ENCODE measurements at places on chromosomes 12 and 14. TPM values are rescaled to one million over a fixed set of nuclear protein-coding genes. Genes with fewer than 3 reads are reported as not detected.

The SERPINA10 gene
- total RNA-seq: not detected

The HOTAIR gene
- not detected for total RNA-seq

DNA sequence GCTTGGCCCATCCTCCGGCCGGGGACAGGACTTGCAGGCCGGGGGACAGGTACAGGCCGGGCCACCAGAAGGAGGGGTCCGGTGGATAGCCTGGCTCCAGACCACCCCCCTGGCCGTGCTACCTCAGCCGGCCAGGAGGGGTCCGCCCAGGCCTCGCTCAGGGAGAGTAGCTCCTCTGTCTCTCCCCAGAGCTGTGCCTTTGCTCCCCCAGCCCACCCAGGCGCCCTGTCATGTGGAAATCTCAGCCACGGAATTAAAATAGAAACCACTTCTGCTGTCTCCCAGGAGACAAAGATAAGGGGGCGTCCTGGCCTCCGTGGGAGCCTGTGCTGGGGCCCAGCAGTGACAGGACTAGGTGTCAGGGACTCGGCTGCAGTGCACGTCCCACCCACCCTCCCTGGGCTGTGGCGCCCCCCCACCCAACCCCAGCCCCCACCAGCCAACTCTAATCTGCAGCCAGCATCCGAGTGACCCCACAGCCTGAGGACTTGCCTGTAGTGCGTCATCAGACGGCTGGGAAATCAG is 3.3 kb upstream of the CRIP2 start:
- H3K4me3 ChIP-seq: no peak overlapping the region
- DNase-seq: no peak
- H3K27ac ChIP-seq: no peak overlapping the region
- peaks cover 23% of the 10 kb centered on the region for H3K27me3 ChIP-seq
- H3K4me1 ChIP-seq: peaks cover 26% of the 10 kb centered on the region

- no peaks in the 10 kb centered on the region for H3K4me1 ChIP-seq
- H3K27ac ChIP-seq: no peak overlapping the region
- no peaks in the 10 kb centered on the region for H3K27me3 ChIP-seq
- DNase-seq: no peak
Measured at GRCh38 chr14:92626041-92626440, 112.5 kb downstream of the RIN3 start.

DNA sequence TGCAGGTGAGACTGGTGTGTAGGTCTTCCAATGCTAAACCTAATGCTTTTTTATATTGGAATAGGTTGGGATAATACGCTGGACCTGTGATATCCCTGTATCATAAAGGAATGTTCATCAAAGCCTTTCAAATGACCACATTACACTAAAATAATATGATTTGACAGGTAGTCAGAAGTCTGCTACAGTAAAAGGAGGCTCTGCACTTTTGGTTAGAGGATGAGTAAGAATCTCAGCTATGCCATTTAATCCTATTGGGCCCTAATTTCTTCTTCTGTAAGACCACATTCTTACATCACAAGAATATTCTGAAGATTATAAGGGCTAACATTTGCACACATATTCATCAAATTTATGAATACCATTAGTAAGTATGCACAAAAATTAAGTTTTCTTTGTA is 250.5 kb upstream of the FLRT2 start:
- no peak overlapping the region for H3K27ac ChIP-seq
- no peak for DNase-seq
- H3K4me1 ChIP-seq: no peaks in the 10 kb centered on the region
- no peaks in the 10 kb centered on the region for H3K27me3 ChIP-seq

- no peaks in the 10 kb centered on the region for H3K27me3 ChIP-seq
- no peak overlapping the region for H3K27ac ChIP-seq
- peaks cover 4% of the 10 kb centered on the region for H3K36me3 ChIP-seq
Measured at GRCh38 chr14:93212432-93212831, 5.4 kb downstream of the UBR7 start.

DNA sequence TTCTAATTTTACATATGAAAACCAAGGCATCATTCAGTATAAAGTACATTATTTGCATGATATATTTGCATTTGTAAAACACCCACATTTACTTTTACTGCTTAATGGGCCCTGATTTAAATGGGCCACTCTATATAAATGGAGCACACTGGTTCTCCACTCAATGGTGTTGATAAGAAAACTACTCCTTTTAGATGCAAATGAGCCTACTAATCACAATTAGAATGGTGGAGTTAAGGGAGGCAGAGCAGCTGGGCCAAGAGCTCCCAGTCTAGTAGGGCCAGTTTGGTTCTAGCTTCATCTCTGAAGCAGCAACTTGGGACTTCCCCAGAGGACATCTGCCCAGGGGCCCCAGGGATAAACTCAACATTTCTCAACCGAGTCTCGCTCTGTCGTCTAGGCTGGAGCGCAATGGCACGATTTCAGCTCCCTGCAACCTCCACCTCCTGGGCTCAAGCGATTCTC is 120.7 kb downstream of the FOXN3 start:
- H3K27me3 ChIP-seq: no peaks in the 10 kb centered on the region
- peak overlapping the region; percentile 78 for H3K27ac ChIP-seq
- peak overlapping the region; percentile 28 for H3K4me3 ChIP-seq
- no peak for DNase-seq
- H3K4me1 ChIP-seq: peaks cover 37% of the 10 kb centered on the region

Data from H1 (cell line).